Pancreas (tissue), 10 donors: ENCODE measurements at places on chromosomes 7 and 10.

DNA sequence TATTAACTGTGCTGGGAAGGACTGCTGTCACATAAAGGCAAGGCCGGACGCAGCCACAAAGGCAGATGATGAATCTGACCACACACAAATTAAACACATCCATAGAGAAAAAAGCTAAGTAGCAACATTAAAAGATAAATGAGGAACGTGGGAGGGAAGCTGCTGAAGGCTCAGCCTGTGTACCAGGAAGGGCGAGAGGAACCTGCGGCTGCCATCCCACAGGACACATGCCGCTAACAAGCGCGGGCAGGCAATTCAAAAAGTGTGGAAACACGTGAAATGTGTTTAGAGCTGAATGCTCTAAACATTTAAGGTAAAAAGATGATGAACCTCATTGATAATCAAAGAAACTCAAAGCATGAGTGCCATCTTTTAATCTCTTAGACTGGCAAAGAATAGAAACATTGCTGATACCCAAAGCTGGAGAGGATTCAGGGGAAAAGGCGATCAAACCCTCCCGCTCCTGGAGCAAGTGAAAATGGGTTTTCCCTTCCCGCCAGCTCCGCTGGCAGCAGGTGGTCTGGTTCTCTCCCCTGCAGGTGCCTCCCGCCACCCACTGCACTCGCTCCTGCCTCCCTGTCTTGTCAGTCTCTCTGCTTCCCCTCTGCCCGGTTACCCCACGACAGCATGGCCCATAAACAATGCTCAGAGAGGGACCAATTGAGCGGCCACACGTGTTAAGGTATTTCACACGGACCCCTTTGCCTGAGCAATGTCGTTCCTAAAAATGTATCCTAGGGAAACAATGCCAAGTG lies 4.2 kb downstream of the STK32C start:
- no peak for DNase-seq

DNA sequence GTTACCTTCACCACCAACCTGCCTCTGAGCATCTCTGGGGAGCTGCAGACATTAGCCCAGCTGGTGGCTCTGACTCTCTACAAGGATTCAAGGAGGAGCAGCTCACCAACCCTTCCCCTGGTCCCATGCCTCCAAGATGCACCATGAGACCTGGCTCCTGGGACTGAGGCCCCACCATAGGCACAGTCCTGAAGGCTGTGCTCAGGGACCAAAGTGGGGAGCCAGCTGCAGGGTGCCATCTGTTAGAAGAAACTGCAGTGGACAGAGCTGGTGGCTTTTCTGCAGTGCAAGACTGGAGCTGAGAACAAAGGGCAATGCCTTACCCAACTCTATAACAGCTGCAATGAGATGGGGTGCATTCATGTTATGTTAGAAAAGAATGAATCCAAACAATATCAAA lies 581.6 kb downstream of the TCERG1L start:
- no peak for DNase-seq

DNA sequence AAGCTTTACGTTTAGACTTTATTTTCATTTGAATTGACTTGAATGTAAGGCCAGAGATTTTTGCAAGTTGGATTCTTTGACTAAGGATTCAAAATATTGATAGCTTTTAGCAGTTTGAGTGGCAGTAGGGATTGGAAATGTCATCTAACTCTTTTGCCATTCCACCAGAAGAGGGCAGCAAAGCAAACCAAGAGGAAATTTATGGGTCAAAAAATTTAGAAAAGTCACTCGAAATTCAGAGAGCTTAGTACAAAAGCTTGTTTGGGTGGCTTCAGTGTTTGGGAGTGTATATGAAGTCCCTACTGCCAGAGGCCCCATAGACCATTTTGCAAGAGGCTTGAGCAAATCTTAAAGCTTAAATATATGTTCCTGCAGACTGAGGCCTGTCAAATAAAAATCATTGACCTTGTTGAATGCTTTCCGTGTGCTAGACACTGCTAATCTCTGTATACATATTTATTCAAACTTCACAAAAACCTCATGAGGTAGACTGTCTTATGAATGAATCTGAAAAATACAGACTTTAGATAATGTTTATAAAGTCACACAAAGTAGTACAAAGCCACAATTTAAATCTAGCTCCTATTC lies 44.6 kb upstream of the RSBN1L start:
- no peak for DNase-seq

GRCh38 chr7:41451826-41452225 lies 251.1 kb downstream of the INHBA start:
- no peak for DNase-seq

GRCh38 chr10:107390563-107390962 lies 226.1 kb upstream of the SORCS1 start:
- no peak for DNase-seq

- DNase-seq: no peak
These were observed 526.3 kb upstream of the SEMA3D start for GRCh38 chr7:85713171-85713570.

DNA sequence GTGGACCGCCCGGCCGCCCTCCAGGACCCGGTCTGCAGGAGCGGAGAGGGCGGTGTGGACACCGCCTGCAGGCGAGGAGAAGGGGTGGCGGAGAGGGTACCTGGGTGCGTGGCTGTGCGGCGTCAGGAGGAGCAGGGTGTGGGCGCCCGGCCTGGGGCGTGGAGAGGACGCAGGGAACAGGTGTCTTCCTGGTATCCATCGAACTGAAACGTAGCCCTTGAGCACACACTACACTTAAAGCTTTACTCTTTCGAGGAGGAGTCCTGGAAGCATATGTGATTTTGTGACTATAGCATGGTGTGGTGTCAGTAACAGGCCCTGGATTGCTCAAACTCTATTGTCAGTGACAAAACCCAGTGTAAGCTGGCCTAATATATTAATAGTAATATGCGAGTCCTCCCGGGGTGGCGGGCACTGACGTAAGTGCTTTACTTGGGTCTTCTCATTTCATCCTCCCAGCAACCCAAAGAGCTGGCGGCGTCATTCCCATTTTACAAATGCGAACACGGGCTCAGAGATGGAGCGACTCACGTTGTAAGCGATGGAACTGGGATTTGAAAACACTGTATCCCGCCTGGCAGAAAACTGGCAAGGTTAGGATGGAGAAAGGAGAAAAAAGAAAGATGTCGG lies 508 bp upstream of the TECPR1 start:
- no peak for DNase-seq
